ENCODE measurements at places on chromosomes 1 and 21.

DNA sequence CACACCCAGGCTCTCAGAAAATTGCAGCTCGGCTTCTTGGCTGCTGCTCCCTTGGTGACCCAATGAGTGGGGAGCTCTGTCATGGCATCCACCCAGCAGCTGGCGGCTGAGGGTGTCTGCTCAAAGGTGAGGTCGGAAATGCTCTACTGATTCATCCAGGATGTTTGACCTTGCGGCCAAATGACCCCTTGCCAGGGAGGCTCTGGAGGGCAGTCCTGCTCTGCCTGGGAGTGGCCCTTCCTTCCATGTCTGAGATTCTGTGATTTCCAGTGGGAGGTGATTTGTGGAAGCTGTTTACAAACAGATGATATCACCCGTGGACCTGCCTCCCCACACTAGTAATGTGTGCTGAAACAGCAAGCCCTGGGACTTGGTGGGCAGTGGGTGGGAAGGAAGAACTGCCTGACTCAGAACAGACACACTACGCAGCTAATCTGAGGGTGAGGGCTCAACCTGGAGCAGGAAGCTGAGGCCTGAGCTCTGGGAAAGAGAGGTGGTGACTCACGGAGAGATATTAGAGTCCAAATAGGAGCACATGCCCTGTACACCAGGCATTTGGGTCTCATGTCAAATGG lies 3.0 kb downstream of the CRCT1 start:
- DNase-seq: no peak

DNA sequence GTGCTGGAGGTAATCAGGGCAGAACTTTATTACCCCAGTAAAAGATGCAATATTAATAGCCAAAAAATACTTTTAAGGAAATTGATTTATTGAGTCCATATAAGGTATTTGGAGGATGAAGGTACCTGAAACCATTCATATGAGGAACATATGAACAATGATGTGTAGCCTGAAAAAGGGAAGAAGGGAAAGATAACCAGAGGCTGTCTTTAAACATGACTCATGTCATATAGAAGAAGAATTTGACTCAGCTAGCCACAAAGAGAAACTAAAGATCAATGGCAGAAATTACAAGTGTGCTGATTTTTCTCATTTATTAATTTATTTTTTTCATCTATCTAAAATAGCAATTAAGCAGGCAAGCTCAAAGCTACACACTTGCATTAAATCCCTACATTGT lies 136.2 kb upstream of the DUSP10 start:
- DNase-seq: no peak

DNA sequence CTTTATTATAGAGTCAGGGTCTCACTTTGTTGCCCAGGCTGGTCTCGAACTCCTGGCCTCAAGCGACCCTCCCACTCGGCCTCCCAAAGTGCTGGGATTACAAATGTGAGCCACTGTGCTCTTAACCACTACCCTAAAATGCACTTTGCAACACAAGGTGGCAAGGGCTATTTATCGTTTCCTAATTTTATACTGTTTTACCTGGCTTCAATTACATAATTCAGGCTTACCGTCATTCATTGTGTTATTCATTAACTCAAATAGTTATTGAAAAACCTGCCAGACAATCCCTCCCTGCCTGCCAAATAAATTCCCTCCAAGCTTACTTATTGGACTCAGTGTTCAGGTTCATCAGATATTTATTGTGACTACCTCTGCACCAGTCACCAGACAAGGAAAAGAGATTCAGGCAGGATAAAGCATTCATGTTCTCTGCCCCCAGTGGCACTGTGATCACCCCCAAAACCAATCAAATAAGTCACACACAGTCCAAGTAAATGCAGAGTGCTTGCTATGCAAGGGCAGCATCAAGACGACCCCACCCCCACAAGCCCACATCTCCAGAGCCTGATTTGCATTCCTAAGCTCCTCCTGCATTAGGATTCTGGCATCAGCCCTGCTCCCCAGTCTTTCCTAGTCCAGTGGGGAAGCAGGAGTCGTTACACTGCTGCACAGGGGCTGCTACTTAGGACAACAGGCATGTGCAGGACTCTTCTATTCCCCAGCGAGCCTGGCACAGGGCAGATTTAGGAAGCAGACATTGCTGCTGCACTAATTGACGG lies 8.1 kb downstream of the PAQR7 start:
- no peak for DNase-seq

DNA sequence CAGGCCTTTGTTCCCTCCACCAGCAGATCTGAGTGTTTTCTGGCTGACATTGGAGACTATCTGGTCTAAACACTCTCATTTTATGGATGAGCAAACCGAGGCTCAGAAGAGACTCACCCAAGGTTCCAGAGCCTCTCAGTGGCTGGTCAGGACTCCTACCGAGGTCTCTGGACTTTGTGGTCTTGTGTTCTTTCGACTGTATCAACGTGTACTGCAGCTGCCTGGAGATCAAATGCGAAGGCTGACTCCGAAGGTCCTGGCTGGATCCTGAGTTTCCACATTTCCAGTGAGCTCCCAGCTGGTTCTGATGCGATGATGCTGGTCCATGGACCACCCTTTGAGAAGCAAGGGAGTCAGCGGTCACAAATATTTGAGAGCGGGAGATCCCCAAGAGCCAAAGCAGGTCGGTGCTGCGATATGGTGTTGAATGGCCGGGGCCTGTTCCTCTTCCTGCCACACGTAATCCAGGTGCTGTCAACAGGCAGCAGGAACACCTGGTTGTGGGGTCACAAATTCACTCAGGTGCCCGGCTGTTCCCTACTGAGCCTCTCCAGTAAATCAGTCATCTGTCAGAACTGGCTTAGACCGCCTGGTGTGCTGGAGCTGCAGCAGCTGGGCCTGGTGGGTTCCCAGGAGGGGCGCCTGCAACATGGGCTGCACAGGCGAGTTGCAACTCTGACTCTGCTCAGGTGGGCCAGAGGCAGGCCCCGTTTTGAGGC lies 94.8 kb upstream of the USP24 start:
- no peak for DNase-seq

DNA sequence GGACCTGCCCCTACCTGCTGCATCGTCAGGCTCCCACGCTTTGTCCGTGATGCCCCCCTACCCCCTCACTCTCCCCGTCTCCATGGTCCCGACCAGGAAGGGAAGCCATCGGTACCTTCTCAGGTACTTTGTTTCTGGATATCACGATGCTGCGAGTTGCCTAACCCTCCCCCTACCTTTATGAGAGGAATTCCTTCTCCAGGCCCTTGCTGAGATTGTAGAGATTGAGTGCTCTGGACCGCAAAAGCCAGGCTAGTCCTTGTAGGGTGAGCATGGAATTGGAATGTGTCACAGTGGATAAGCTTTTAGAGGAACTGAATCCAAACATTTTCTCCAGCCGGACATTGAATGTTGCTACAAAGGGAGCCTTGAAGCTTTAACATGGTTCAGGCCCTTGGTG lies 8.9 kb downstream of the SPATA46 start:
- no peak for DNase-seq

Measured in stimulated activated CD4-positive, alpha-beta T cell treated with anti-CD3 and anti-CD28 coated beads, Interleukin-4, amount 100 ng/mL, for 1 hour (primary cell).